ENCODE measurements at places on chromosomes 5 and 9. TPM values are rescaled to one million over a fixed set of nuclear protein-coding genes. Genes with fewer than 3 reads are reported as not detected.

Gene PCDHGA2
- total RNA-seq: 2.6 TPM

Gene SLC6A19
- not detected for total RNA-seq

Gene EQTN
- total RNA-seq: not detected

Gene CXCL14
- total RNA-seq: not detected

Gene ZNF300
- total RNA-seq: 6.0 TPM

Gene CCL27
- not detected for total RNA-seq

Gene TLR4
- total RNA-seq: 38.6 TPM

Gene FGFR4
- total RNA-seq: 6.2 TPM

Gene TLX3
- not detected for total RNA-seq

Gene CBY3
- 3.0 TPM for total RNA-seq

Gene PLCXD3
- total RNA-seq: not detected

Gene PCDHGC5
- 0.24 TPM for total RNA-seq

Gene PCDHB9
- 0.15 TPM for total RNA-seq

Gene SARDH
- total RNA-seq: 3.4 TPM

Gene IFNB1
- total RNA-seq: not detected

Gene FUT7
- not detected for total RNA-seq

Gene SNAPC3
- 23.9 TPM for total RNA-seq

Gene TRPM3
- total RNA-seq: not detected

Gene ZNF608
- 30.9 TPM for total RNA-seq

Gene PCDHB12
- 0.19 TPM for total RNA-seq

Gene ACER2
- total RNA-seq: 7.3 TPM

Gene TEK
- 63.0 TPM for total RNA-seq

Gene CDC20B
- 0.23 TPM for total RNA-seq

Gene ANKRD31
- total RNA-seq: not detected

Gene FGF1
- total RNA-seq: 1.5 TPM

Gene RECK
- total RNA-seq: 18.7 TPM

Gene SLC45A2
- not detected for total RNA-seq

Gene GCNT1
- total RNA-seq: 1.7 TPM

Gene PCDHGC4
- total RNA-seq: 2.5 TPM

Gene WNT8A
- not detected for total RNA-seq

Gene LECT2
- not detected for total RNA-seq

Gene WDR38
- total RNA-seq: not detected

Gene DND1
- 1.1 TPM for total RNA-seq

Gene HTR4
- total RNA-seq: not detected

Gene CTXN3
- total RNA-seq: not detected

Gene OCLN
- total RNA-seq: 7.4 TPM

Gene LCN9
- not detected for total RNA-seq

Gene RXFP3
- total RNA-seq: not detected

Gene RLN2
- not detected for total RNA-seq

Gene FAM219A
- 37.5 TPM for total RNA-seq

Gene LRRC19
- not detected for total RNA-seq

Gene HMCN2
- not detected for total RNA-seq

Gene RNF183
- not detected for total RNA-seq

Gene ST8SIA4
- total RNA-seq: 1.6 TPM

Gene SEMA4D
- 5.6 TPM for total RNA-seq

Gene AGXT2
- not detected for total RNA-seq

Gene MYMK
- not detected for total RNA-seq

Gene RMRP
- 2,917 TPM for total RNA-seq

Gene RASGRF2
- 15.8 TPM for total RNA-seq

Gene ZNF454
- total RNA-seq: 1.3 TPM

Gene TAF11L10
- not detected for total RNA-seq
